ENCODE measurements at places on chromosomes 1 and 21. TPM values are rescaled to one million over a fixed set of nuclear protein-coding genes. Genes with fewer than 3 reads are reported as not detected.

DNA sequence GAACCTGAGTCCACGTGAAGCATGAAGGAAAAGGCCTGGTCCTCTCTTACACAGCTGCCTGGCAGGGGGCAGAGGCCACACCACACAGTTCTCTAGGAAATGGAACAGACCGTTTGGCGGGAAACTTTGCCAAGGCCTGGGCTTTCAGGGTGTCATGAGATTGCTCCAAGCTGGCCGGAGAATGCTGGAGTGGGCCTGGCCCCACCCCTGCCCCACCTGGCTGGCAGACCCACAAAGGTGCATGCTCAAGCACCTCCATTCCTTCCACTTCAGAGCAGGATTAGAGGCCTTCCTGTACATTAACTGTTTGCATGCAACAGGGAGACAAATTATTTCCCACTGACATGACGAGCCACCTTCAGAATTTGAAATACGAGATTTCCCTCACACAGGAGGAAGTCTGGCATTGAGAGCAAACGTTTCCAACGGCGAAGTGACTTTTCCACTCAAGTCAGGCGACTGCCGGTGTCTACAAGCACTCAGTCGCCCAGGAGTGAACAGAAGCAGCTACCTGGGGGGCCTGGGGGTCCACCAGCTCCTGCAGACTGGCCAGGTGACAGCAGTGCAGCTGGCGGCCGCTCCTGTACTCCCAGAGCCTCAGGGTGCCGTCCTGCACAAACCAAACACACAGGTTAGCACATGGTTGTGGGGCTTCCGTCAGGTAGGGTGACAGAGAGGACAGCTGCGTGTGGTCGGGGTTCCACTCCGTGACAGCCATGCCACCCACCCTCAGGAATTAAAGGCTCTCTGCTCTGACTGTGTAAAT, 24.0 kb downstream of the WDR4 start:
- DNase-seq, result no peak

DNA sequence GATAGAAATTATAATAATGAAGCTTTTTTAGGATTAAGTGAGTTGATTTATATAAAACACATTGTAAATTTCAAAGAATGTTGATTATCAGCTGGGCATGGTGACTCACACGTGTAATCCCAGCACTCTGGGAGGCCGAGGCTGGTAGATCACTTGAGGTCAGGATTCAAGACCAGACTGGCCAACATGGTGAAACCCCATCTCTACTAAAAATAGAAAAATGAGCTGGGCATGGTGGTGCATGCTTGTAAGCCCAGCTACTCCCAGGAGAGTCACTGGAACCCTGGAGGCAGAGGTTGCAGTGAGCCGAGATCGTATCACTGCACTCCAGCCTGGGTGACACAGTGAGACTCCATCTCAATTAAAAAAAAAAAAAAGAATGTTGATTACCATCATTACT, 18.4 kb downstream of the ADAMTS1 start:
- DNase-seq, result no peak

GRCh38 chr1:200042552-200043335, 15.2 kb downstream of the NR5A2 start:
- no peak for DNase-seq

DNA sequence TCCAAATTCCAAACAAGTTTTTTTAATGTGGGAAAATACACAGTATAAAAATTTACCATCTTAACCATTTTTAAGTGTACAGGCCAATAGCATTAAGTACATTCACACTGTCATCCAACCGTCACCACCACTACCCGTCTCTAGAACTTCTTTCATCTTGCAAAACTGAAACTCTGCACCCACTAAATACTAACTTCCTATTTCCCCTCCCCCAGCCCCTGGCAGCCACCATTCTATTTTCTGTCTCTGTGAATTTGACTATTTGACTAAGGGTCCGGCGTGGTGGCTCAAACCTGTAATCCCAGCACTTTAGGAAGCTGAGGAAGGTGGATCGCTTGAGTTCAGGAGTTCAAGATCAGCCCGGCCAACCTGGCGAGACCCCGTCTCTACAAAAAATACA, 36.1 kb downstream of the CLSTN1 start:
- no peak for DNase-seq

DNA sequence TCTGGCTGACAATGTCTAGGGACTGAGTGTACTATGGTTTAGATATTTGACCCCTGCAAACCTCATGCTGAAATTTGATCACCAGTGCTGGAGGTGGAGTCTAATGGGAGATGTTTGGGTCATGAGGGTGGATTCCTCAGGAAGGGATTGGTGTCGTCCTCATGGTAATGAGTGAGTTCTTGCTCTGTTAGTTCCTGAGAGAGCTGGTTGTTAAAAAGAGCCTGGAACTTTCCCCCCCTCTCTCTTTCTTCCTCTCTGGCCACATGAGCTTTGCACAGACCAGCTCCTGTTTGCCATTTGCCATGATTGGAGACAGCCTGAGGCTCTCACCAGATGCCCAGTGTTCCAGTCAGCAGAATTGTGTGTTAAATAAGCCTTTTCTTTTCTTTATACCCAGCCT, 36.6 kb upstream of the CNIH3 start:
- no peak for DNase-seq

DNA sequence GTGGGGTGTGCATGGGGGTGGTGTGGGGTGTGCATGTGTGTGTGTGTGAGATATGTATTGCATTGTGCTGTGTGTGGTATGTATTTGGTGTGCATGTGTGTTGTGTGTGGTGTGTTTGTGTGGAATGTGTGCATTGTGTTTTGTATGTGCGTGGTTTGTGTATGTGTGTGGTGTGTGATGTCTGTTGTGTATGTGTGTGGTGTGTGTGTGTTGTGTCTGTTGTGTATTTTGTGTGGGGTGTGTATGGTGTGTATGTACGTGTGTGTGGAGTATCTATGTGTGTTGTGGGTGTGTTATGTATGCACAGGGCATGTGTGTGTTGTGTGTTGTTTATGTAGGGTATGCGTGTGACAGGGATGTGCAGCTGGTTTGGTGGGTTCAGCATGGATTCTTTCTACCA, 67.8 kb upstream of the COG2 start:
- no peak for DNase-seq

DNA sequence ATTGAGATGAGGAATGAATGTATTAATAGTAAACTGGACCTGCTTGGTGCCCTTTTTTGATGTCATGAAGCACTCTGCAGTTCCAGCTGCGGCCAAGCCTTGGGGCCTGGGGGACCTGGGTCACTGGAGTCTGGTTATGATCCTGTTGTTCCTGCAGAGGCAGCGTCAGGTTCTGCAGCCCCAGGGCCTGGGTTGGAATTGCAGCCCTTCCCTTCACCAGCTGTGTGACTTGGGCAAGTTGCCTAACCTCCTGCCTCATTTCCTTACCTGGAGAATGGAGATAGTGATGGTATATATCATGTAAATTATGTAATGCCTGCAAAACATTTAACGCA, 9.1 kb upstream of the ATP5PO start:
- DNase-seq, result no peak

GRCh38 chr21:34801519-34802132, 132.8 kb downstream of the CLIC6 start:
- DNase-seq, result no peak

DNA sequence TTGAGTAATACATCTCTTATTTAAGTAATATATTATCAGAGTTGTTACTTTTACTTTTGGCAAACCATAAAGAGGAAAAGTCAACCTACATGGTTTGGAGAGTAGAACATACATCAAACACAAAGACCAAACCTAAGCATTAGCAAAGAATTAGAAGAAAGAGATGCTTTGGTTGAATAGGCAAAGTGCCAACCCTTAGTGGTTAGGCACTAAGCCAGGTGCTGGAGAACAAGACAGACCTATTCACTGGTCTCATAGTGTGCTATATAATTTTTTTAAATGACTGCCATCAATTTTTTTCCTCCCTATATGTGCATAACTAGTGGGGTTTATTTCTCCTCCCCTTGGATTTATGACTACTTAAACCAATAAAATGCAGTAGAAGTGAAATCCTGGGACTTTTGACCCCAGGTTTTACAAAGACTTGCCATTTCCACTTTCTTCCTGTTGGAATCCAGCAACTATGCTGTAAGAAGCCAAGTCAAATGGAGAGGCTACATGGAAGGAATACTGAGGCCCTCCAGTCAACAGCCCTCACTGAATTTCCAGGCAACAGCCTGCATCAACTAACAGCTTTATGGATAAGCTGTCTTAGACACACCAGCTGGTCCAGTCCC, 69.8 kb upstream of the HAO2 start:
- DNase-seq, result no peak

DNA sequence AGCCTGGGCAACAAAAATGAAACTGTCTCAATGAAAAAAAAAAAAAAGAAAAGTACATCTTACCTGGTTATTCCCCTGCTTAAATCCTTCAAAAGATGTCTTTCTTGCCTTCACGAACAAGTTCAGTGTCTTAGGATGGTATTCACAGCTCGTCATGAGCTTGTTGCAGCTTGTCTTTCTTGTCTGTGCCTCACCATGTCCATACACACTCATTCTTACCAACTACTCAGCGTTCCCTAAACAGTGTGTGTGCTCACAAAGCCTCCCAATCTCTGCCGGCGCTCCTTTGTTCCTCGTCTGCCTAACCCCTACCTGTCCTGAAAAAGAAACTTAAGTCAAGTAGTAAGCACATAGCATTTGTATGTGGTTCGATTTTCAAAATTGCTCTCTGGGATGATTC, 31.1 kb downstream of the UBE4B start:
- DNase-seq, result no peak

DNA sequence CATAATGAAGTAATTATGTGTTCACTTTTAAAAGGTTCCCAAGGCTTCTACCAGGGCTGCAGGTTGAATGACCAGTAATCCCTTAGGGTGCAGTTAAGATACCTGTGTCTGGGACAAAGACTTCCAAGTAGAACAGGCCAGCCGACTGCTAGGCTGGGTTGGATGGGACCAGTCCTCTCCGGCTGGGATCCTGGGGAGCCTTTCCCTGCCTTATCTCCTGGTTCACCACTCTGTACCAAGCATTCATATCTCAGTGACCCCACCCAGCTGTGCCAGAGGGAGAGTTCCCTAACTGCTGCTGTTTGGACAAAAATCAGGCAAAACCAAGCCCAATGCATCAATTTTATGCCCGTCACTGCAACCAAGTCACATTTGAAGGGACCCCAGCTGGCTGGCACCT, 116.2 kb upstream of the ATP1A1 start:
- no peak for DNase-seq

GRCh38 chr1:1311107-1312104, 3.0 kb downstream of the PUSL1 start:
- no peak for DNase-seq

GRCh38 chr1:33206340-33206739, 24.5 kb upstream of the TRIM62 start:
- DNase-seq, result no peak

DNA sequence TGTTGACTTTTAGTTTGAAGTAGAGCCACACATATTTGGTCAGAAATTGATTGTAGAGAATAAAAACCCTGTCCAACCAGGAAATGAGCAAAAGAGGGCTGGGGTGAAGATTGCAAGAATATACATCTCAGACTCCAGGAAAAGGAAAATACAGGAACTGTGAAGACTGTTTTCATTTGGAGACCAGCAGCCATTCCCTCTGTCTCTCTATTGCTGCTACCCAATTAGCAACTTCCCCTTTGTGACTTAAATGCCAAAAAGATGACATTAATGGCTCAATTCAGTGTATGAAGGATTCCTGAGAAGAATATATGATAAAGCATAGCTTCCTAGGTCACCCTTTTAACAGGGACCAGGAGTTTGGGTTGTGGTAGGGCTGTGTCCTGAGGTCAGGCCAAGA, 31.6 kb upstream of the CEP350 start:
- no peak for DNase-seq

- DNase-seq, result no peak
These were observed 9.5 kb downstream of the RUNX3 start for GRCh38 chr1:24920533-24920925.

DNA sequence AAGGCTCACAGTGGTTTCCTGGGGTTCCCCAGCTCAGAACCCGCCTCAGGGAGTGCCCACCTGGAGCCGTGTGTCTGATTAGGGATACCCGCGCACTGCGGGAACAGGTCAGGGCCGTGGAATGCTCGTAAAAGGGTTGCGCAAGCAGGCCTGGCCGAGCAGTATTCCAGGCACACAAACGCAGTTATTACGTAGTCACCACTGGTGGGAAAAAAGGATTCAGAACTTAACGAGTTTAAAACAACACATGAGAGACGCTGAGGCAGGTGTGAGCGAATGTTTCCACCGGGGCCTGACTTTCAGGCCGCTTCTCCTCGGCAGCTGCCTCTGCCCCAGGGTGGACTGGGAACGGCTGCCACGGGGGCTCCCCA, 18.2 kb downstream of the PLCH2 start:
- DNase-seq, result no peak

DNA sequence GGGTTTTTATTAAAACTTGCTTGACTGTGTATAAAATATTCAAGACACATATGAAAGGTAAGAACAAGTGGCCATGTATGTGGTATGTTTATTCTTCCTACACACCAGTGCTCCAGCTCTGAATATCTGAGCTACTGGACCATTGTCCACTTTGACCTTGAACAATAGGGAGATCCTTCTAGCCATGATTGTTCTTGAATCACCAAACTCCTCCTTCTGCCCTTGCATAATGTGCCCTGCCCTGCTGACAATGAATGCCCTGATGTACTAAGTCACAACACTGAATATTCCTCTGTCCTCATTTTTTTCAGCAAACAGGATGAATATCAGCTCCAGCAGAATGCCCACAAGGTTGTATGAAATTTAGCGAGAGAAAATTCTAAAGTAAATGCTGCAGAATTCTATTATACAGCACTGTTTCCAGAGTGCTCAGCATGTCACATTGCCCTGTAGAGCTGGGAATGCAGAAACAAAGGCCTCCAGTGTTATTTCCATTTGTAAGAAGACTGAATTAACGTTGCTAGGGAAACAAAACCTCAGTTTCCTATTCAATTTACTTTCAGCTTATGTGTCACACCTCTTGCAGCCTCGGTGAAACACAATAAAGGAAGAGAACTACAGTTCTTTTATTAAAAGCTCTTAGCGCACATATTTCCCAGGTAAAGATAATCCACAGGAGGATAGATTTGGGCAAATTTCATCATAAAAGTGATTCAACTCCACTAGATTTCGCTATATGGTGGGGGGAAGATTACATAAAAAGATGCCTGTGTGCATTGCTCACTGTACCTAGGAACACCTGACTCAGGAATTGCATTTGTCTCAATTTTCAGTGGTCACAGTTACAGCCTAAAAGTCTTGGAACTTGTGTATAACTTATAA, 187.4 kb upstream of the ATP1B1 start:
- DNase-seq, result peak; percentile 13

Gene CA6
- not detected for total RNA-seq

Gene SLC5A3
- 19.4 TPM for total RNA-seq

Gene GRIK1
- 0.32 TPM for total RNA-seq

Gene LAD1
- 30.5 TPM for total RNA-seq

Gene DMRTA2
- not detected for total RNA-seq

Gene GLIS1
- 0.21 TPM for total RNA-seq

Gene NTRK1
- 0.24 TPM for total RNA-seq

Gene CD34
- total RNA-seq, result 0.39 TPM
